Fibroblast of skin of abdomen (primary cell): ENCODE measurements at places on chromosomes 12 and 14.

- DNase-seq: no peak
Observed at GRCh38 chr14:102392506-102392905, 29.8 kb downstream of the TECPR2 start.

- DNase-seq: no peak
Observed at GRCh38 chr14:106802413-106803364, 1276.3 kb downstream of the TMEM121 start.

GRCh38 chr12:75635606-75636444 lies 124.4 kb upstream of the KRR1 start:
- peak; percentile 87 for DNase-seq

- DNase-seq: no peak
Observed at GRCh38 chr12:113390064-113391043, 13.3 kb downstream of the SDS start.

DNA sequence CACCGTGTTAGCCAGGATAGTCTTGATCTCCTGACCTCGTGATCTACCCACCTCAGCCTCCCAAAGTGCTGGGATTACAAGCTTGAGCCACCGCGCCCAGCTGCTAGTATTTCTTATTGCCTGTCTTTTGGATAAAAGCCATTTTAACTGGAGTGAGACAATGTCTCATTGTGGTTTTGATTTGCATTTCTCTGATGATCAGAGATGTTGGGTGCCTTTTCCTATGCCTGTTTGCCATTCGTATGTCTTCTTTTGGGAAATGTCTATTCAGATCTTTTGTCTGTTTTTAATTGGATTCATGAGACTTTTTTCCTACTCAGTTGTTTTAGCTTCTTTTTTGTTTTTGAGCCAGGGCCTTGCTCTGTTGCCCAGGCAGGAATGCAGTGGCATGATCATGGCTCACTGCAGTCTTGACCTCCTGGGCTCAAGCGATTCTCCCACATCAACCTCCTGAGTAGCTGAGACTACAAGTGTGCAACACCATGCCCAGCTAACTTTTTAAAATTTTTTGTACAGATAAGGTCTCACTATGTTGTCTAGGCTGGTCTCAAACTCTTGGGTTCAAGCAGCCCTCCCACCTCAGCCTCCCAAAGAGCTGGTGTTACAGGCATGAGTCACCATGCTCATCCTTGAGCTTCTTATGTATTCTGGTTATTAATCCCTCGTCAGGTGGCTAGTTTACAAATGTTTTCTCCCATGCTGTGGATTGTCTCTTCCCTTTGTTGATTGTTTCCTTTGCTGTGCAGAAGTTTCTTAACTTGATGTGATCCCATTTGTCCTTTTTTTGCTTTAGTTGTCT lies 65.9 kb downstream of the ACACB start:
- peak; percentile 44 for DNase-seq

DNA sequence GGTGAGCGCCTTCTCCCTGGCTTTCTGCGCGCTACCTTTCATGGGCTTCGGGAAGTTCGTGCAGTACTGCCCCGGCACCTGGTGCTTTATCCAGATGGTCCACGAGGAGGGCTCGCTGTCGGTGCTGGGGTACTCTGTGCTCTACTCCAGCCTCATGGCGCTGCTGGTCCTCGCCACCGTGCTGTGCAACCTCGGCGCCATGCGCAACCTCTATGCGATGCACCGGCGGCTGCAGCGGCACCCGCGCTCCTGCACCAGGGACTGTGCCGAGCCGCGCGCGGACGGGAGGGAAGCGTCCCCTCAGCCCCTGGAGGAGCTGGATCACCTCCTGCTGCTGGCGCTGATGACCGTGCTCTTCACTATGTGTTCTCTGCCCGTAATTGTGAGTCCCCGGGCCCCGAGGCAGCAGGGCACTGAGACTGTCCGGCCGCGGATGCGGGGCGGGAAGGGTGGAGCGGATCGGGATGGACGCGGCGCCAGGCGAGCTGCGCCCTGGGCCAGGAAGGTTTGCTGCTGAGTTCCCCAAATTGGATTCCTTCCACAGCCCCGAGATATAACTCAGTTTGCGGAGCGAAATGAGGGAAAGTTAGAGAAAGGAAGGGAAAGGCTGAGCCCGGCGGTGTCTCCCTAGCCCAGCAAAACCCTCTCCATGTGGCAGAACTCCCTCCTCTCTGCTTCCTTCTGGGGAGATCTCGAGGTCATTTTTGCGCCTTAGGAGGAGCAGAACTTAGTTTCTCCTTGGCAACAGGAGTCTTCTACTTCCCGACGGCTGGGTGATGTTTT lies 972 bp downstream of the PTGDR start:
- DNase-seq: peak; percentile 11

DNA sequence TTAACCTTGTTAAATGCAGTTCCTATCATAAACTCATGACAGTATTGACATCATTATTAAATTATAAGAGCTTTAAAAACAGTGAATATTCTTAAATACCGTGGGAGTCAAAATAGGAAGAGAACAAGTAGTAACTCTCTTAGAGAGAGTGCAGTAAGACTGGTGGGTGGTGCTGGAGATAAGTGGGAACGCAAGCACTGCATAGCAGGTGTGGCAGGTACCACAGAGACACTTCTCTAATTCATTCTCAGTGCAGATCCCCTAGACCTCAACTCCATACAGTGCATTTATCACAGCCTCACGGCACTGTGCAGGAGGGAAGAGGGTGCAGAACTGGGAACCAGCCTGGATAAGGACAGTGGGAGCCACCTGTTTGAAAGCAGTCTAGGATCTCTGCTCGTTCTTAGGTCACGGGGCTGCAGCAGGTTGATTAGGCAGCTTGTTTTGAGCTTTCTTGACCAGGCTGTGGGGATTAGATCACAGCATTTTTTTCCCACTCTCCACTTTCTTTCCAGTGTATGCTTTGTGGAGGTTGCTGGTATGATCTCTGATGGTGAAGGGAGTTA lies 165.6 kb downstream of the PRKCH start:
- DNase-seq: no peak

DNA sequence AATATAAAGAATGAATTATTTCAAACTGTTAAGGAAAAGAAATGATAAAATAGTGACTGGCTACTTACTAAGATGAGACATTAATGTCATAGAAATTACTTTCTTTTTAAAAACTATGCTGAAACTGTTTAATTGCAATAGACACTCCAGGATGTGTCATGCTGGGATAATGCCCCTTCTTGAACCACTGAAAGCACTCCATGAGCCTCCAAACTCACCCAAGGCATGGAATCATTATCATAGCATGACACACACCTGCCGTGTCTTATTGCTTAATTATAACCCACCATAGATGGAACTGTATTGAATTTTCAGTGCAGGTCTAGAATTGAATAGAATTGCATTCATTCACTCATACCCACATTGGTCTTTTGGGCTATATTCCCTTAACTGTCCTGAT lies 4.3 kb downstream of the MBIP start:
- no peak for DNase-seq

GRCh38 chr12:115002434-115002833 lies 318.5 kb upstream of the TBX3 start:
- DNase-seq: peak; percentile 16

DNA sequence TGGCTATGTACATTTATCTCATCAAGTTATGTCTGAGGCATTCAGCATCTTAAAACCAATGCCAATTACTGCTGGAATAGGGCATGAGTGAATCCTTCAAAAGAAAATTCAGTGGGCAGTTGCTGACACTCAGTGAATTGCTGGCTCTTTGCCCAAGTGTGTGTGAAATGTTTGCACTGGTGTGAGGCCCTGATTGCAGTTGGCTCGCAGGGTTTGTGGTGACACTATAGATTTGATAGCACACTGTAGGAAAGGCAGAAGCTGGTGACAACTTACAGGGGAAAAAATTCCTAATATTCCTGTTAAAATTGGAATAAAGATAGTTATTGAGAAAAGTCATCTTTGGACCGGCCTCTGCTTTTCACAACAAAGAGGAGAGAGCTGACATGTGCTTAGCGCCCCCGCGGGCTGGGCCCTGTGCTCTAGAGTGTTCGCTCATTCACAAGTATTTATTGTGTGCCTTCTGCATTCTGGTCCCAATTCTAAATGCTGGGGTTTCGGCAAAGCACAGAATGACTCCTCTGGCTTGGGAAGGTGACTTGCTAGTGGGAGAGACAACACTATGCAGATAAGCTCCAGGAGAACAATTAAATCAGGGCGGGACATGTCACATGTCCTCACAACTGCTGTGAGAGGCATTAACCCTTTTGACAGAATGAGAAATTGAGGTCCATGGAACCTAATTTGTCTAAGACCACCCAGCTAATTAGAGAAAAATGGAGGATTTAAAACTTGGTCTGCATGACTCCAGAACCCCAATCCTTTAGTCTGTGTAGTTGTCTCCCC lies 418.7 kb downstream of the NPAS3 start:
- DNase-seq: no peak

GRCh38 chr12:67504026-67504425 lies 144.5 kb upstream of the DYRK2 start:
- no peak for DNase-seq

GRCh38 chr12:93572712-93573551 lies 457 bp downstream of the SOCS2 start:
- peak; percentile 35 for DNase-seq

- no peak for DNase-seq
Observed at GRCh38 chr14:68516342-68516741, 276.5 kb downstream of the ZFP36L1 start.

GRCh38 chr14:95290021-95290420 lies 29.7 kb downstream of the CLMN start:
- no peak for DNase-seq

DNA sequence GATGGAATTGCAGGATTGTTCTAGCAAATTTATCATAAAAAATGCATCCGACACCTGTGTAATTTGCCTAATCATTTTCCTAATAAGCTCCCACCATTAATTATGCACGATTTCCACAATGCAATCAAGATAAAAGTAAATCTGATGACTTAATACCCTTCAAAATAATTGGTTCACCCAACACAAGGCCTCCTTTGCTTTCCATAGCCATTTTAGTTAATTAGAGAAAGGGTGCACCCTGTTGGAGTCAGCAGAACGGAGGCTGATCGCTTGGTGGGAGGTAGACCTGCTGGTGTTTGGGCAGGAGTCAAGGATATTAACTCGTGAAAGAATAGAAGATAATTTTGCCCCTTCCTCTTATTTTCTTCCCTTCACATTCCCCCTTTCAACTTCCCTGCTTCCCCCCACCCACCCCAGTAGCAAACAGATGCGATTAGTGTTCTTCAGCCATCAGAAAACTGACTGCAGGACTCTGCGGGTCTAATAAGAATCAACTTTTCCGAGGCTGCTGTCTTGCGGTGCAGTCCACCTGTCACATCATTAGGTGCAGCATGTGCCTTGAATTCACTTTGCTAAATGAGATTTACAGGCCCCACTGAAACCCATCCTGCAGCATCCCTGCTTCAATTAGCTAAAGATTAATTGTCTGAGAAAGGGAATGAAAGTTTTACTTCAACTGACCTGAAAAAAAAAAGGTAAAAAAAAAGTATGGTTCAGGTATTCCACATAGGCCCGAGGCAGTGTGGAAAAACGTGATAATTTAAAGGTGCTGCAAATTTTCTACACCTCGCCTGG lies 553.7 kb upstream of the LMO3 start:
- DNase-seq: no peak

- DNase-seq: peak; percentile 79
Observed at GRCh38 chr14:72904840-72905561, 11.1 kb upstream of the DPF3 start.
